NCI-H146 (cell line): ENCODE measurements at places on chromosomes 2 and 18.

DNA sequence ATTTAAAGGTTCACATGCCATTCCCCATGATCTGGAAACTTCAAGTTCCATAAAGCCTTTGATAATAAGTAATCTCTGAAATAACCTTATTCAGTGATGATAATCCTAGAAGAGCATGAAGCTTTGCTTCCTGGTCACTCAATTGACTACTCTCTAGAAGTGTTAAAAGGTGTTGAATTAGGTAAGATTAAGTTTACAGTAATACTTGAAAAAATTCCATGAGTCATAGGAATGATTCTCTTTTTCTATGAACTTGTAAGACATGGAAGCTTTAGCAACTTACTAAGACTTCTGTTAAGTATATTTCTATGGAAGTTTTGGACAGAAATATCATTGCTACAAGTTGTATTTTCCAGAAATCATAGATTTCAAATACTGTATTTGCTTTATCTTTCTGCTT is 100.6 kb downstream of the MYO1B start:
- no peak for DNase-seq

- no peak for DNase-seq
Measured at GRCh38 chr2:46669996-46670793, 190.8 kb downstream of the TMEM247 start.

DNA sequence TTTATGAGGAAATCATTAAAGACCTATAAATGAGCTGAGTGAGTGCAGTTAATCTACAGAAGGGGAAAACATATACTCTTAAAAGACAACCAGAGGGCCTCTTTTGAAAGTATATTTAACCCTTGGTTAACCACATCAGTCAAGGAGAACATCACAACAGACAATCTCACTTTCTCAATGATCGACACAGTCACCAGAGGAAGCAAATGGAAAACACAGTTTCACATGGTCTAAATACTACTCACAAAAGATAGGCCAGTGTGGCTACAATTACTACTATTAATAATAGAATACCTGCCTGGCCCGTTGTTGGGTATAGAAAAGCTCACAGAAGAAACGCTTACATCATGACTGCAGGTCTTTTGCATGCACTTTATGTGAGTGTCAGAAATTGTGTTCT is 426.2 kb downstream of the NCKAP5 start:
- no peak for DNase-seq

DNA sequence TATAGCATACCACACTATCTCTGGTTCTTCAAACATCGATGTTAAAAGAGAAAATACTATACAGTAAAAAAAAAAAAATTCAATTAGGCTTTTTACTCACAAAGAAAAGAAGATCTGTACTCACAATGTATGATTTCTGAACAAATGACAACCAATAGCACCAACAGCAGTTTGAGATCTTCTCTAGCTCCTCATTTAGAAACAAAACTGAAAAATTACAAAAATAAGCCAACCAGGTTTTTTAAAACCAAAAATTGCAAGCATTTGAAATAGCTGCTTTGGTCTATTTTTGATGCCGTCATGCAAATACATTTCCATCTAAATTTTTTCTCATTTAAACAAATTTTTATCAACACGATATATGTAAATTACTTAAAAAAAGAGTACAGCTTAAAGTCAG is 34.3 kb upstream of the RALBP1 start:
- no peak for DNase-seq

DNA sequence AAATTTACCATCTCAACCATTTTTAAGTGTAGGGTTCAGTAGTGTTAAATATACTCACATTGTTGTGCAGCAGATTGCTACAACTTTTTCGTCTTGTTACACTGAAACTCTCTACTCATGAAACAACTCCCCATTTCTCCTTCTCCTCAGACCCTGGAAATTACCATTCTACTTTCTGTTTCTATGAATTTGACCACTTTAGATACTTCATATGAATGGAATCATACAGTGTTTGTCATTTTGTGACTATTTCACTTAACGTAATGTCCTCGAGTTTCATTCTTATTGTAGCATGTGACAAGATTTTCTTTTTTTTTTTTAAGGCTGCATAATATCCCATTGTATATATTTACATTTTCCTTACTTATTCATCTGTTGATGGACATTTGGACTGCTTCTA is 203.8 kb downstream of the PLCL1 start:
- DNase-seq = no peak

GRCh38 chr18:14919666-14920065 is 171.7 kb downstream of the ANKRD30B start:
- DNase-seq = no peak

GRCh38 chr2:20704886-20705285 is 37.9 kb downstream of the GDF7 start:
- no peak for DNase-seq

- DNase-seq = no peak
Measured at GRCh38 chr2:47561906-47562305, 158.9 kb downstream of the MSH2 start.

DNA sequence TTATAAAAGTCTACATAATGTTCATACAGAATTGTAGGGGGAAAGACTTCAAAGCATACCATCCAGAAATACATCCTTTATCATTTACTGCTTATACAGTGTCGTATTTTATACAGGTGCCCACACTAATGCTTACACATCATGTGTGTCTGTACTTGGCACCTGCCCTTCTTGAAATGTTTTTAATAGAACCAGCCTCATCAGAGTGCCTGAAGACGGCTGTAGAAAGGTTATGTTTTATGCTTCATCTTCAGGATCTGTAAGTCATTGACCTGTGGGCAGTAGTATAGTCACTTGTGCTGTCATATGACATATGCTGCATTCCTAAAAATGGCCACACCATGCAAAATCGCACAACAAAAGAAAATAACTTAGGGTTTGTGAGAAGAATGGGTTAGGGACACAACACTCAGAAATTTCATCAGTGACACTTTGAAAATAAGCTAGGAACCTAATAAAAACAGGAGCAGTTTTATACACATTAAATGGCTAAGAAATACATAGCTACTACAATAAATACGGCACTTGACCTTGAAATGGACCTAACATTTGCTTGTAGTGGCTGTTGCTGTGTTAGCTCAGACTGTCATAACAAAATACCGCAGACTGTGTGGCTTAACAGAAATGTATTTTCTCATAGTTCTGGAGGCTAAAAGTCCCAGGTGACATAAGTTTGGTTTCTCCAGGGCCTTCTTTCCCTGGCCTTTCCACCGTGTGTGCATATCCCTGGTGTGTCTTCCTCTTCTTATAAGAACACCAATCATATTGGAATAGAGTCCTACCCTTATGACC is 112.6 kb downstream of the CERS6 start:
- no peak for DNase-seq

DNA sequence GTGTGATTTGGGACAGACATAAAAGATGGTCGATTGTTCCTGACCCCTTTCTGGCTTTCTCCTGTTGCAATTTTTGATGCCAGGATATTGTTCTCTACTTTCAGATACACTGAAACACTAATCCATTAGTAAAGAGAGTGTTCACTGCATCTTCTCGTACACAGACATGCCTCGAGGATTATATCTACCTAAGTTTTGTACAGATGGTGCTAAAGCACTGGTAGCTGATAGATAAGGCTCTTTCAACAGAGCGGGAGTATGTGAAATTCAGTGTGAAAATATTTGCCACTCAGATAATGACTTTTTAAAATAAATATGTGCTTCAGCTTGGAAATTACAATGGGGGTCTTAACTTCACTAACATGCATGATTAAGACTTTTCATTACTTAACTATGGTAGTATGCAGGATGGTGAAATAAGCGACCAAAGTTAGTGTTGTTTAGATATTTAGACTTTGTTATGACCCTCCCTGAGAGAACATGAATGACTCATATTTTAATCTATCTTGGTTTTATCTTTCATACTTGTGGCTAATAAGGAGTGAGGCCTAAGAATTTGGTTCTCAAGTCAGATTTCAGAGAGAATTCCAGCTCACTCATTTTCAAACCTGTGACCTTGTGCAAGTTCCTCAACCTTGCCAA is 474.9 kb downstream of the NRXN1 start:
- DNase-seq = no peak

GRCh38 chr2:4465671-4466070 is 762.3 kb downstream of the DCDC2C start:
- peak; percentile 1 for DNase-seq

GRCh38 chr2:202705446-202706020 is 70.8 kb downstream of the FAM117B start:
- peak; percentile 3 for DNase-seq

GRCh38 chr2:44470151-44470550 is 108.4 kb downstream of the CAMKMT start:
- DNase-seq = peak; percentile 7

DNA sequence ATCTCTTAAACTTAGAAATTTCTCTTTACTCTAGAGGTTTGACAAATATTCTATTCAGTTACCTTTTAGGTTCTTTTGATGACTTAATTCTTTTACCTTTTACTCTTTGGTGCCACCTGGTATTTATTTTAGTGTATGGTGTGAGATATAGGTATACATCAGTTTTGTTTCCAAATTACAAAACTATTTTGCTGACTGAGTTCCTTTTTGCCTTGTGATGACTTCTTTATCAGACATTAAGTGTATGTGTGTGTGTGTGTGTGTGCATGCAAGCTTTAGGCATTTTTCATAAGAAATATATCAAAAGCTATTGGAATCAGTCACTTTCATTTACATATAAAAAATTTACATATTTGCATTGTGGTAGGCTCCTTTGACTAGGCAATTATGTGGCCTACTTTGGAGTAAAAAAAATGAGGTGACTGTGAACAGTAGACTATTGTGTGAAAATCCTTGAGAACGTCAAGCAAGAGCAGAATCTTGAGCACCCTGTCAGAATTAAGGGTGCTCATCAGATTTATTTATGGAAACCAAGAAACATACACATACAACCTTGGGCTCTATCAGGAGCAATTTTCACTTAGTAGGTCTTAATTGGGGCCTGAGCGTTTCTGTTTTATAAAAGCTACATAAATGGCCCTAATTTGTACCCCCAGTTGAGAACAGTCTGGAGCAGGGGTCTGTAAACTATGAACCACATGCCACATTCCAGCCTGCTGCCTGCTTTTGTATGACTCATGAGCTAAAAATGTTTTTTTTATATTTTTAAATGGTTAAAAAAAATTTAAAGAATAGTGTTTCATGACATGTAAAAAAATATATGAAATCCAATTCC is 415.9 kb downstream of the SLC4A3 start:
- DNase-seq = no peak

DNA sequence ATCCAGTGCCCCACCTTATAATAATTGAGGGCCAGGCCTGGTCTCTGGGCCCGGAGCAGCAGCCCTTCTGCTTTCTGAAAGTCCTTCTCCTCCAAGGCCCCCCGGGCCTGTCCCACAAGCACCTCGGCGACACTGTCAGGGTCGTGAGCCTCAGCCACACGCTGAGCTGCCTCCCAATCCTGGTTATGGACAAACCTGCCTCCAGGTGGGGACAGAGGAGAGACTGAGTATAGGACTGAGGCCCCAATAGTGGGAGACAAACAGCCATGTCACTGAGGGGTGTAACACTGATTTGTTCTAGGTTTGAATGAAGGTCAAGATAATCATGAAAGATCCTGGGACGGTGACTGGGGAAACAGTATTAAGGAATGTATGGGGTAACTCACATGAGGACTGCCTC is 11.8 kb downstream of the KRTCAP3 start:
- no peak for DNase-seq

GRCh38 chr2:188787658-188788240 is 186.4 kb upstream of the COL3A1 start:
- DNase-seq = no peak

DNA sequence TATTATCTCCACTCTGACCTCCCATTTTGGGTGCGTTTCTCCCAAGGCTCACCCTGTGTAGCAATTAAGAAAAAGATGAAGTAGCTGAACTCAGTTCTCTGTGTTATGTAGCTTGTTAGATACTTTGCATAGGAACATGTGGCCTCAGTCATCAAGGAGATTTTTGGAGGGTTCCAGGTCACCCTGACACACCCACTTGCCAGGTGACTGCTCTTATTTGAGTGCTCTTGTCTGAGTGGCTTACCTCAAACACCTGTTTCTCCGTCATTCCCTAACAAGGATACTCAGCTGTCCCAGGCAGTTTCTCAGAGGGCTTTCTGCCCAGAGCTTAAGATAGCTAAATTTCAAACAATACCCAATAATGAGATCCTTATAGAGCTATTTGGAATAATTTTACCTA is 577.2 kb upstream of the HNMT start:
- no peak for DNase-seq

- no peak for DNase-seq
Measured at GRCh38 chr18:58937071-58937886, 72.6 kb downstream of the ZNF532 start.

DNA sequence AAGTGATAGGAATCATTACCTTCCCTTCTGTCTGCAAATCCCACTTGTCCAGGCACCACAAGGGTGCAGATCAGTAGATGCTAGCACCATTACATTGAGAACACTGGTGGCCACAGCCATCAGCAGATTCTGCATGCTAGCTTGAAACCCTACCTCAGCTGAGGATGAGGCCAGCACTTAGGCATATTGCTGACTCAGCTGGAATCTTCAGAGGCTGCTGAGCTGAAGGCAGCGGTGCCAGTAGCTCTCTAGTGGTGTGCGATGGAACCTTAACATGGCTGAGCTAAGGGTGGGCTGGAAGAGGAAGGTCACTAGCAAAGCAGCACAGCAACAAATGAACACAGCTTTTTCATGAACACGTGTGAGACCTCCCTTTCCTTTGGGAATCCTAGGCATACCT is 19.0 kb upstream of the CPO start:
- no peak for DNase-seq

GRCh38 chr2:230050136-230050535 is 18.6 kb downstream of the SLC16A14 start:
- DNase-seq = no peak

GRCh38 chr2:160141912-160142311 is 58.2 kb downstream of the ITGB6 start:
- DNase-seq = no peak

GRCh38 chr2:26144031-26144430 is 28.9 kb upstream of the GAREM2 start:
- DNase-seq = peak; percentile 32

DNA sequence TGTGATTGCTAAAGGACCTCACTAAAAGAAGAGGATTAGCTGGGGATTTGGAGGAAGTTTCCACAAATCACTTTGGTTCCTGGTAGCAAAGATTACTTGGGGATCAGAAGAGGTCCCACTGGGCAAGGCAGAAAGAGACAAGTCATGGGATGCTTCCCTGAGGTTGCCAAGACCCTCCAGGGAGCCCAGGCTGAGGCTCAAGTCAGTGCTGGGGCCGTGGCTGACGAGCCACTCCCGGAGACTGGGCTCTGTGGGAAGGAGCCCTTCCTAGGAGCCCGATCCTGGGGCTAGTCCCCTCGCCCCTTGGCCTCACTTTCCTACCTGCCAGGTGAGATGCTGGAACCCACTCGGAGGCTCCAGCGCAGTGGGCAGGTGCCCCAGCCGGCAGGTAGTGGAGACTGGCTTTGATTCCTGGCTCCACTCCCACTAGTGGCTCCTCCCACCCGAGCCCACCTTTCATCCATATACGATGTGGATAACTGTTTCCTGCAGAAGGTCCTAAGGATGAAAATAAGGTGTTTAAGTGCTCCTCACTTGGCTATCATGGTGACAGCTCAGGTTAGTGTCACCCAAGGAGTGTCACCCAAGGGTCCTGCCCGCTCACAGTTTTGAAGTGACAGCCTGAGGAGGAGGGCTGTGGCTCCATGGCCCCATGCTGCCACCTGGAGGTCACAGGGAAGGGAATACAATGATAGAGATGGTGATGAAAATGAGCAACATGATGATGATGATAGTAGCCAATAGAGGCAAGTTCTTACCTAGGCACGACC is 100.5 kb downstream of the CAPN13 start:
- DNase-seq = peak; percentile 68
